ENCODE measurements at places on chromosomes 4 and X.
A peak's percentile ranks its signal among the peaks of the same experiment; 100 is the strongest.

GRCh38 chr4:67714248-67714583, 13.3 kb upstream of the UBA6 start:
- peak; percentile 8 for DNase-seq

DNA sequence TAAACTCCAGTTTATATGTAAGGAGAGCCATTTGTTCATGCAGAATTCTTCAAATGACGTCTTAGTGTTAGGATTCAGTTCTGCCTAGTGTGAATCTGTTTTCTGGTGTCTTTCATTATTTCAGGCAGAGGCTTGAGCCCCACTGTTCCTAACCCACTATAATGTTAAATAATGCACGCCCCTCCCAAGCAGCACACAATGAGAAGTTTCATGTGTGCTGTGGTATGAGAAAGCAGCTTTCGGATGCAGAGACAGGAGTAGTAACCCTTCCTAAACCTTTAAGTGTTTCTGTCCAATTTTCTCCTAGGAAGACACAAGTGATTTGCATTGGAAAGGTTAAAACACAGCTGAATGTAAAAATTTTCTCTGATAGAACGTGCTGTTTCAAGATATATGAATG, 54.5 kb downstream of the TRIM2 start:
- no peak for DNase-seq

DNA sequence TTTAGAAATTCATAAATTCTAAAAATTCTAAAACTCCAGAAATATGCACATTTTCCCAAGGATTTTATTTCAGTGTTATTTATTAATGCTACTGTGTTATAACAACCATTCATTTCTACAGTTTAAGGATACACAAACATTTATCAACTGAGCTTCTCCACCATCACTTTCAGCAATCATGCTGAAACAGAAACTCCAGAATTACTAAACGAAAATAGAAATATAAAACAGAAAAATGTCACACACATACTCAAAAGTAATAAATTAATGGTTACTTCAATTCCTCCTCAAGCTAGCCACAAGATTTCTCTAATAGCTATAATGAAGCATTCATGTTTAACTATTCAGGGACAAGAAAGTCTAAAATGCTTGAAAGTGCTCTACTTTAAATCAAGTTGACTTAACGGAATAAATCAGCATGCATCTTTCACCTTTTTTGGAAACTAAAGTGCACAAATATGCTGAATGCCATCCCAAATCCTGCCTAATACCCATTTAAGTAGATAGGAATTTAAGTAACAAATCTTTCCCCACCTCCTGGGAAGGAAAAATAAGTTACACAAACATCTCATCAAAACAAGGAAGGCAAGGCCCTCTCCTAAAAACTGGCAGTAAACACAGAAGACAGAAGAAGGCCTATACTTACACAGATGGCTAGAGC, 563 bp downstream of the FAM13A start:
- DNase-seq = no peak

- DNase-seq = no peak
These were observed 52.9 kb upstream of the HPF1 start for GRCh38 chr4:169810325-169811323.

DNA sequence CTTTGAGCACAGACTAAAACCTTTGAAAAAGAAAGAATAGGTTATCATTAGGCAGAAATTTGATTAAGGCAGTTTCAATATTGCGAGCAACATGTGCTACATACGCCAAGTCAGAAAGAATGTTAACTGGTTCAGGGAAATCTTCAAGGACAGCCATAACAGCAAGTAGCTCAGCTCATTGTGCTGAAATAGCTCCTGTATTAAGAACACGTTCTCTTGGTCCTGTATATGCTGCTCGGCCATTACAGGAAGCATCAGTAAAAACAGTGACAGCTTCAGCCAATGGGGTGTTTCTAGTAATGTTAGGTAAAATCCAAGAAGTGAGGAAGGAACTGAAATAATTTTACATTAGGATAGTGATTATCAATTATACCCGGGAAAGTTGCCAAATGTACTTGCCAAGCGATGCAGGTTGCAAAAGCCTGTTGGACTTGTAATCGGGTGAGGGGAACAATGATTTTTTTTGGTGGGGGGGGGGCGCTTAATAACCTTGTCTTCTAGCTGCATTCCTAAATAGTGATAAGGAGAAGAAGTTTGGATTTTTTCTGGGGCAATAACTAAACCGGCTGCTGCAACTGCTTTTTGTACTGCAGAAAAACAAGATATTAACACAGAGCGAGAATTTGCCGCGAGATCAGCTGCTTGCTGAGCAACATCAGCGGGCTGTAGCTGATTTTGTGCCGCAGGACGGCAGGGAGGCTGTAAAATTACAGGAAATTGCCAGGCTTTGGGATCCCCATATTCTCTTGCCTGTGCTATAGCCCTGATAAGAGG, 49.4 kb upstream of the RASSF6 start:
- no peak for DNase-seq

GRCh38 chr4:105184316-105184980, 37.8 kb downstream of the TET2 start:
- no peak for DNase-seq

GRCh38 chrX:71622576-71623450, 4.5 kb upstream of the CXCR3 start:
- peak; percentile 54 for DNase-seq

Data from stimulated activated CD4-positive, alpha-beta T cell treated with anti-CD3 and anti-CD28 coated beads, Interleukin-4, amount 100 ng/mL, for 1 hour (primary cell).